Activated CD4-positive, alpha-beta memory T cell treated with anti-CD3 and anti-CD28 coated beads, Interleukin-2, amount 10 ng/mL, durations not matched to agents 7 days and 5 days (primary cell): ENCODE measurements at places on chromosomes 2 and 18. TPM values are rescaled to one million over a fixed set of nuclear protein-coding genes. Genes with fewer than 3 reads are reported as not detected.

AKAIN1 gene
- not detected for total RNA-seq

ZNF407 gene
- 13.4 TPM for total RNA-seq

ANO7 gene
- total RNA-seq, result 0.91 TPM

ARHGEF4 gene
- 0.25 TPM for total RNA-seq

PTPRM gene
- 9.3 TPM for total RNA-seq

MC4R gene
- total RNA-seq, result not detected

GRCh38 chr2:185299867-185300266 is 438.7 kb upstream of the FSIP2 start:
- H3K4me1 ChIP-seq, result no peaks in the 10 kb centered on the region
- H3K4me3 ChIP-seq, result no peak overlapping the region
- no peaks in the 10 kb centered on the region for H3K27me3 ChIP-seq
- no peak overlapping the region for H3K27ac ChIP-seq
- no peak for DNase-seq
- no peaks in the 10 kb centered on the region for H3K36me3 ChIP-seq

DNA sequence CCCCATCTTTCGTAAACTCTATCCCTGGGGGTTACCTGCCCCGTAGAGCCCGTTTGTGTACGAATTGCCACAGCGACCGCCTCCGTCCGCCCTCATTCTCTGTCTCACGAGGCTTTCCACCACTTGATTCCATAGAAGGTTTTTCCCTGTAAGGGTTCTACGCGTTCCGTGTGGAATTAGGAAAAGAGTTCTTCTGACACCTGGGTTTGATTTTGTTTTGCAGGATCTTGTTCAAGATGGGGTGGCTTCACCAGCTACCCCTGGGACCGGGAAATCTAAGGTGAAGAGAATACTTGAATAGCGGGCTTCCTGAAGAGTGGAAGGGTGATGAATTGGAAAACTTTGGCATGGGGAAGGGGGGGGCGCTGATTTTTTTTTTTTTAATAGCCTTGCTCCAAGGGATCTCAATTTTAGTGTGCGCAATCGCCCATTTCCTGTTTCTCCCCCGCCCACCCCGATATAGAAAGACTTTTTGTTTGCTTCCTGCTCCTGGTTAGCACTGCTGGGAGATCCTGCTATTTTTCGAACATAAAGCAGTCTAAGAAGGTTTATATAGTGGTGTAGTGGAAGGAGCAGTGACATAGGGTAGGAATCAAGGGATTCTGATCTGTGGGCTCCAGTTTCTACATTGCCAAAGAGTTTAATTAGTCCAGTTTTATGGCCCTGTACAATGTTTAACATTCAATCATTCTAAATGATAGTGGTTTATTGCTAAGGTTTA is 564 bp downstream of the GCC2 start:
- H3K27ac ChIP-seq, result peak overlapping the region; percentile 87
- peak; percentile 49 for DNase-seq
- H3K36me3 ChIP-seq, result peaks cover 29% of the 10 kb centered on the region
- H3K4me1 ChIP-seq, result peaks cover 36% of the 10 kb centered on the region

GRCh38 chr2:153110486-153110885 is 368.1 kb downstream of the RPRM start:
- H3K36me3 ChIP-seq, result no peaks in the 10 kb centered on the region
- H3K4me1 ChIP-seq, result peaks cover 5% of the 10 kb centered on the region
- no peak overlapping the region for H3K4me3 ChIP-seq
- H3K27ac ChIP-seq, result no peak overlapping the region

DNA sequence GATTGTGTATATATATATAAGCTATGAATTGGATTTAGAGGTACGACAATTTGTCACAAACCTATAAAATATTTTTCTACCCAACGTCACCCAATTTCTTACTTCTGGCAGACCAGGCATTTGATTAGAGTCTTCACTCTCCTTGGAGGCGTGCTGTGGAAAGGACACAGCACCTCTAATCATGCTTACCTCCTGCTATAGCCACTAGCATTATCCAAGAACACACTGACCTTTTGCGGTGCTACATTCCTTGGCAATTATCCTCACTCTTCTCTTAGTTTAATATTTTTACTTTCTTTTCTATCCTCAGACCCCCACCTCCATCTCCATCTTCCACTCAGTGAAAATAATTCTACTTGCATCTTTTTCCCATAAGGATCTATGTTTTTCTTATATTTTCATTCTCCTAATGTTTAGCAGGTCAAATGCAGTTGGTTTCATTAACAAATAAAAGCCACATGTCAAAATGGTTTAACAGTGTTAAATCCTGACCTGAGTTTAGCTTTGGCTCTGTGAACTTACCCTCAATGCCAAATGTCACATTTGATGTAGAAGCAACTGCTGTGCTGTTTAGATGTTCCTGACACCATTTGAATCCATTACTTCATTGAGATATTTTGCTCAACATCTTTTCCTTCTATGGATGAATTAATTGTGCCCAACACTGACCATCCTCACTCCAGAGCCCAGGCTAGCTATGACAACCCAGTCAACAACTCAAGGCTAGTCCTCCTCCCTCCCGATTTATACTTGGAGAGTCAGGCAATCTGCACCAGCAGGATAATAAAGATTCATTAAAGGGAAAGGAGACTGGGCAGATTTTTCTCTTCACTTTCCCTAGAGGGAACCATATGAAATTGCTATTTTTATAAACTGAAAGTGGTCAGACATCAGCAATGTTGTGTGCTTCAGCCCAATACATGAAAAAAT is 240.5 kb downstream of the MREG start:
- peaks cover 5% of the 10 kb centered on the region for H3K27me3 ChIP-seq
- no peaks in the 10 kb centered on the region for H3K4me1 ChIP-seq
- no peak for DNase-seq
- no peak overlapping the region for H3K4me3 ChIP-seq

DNA sequence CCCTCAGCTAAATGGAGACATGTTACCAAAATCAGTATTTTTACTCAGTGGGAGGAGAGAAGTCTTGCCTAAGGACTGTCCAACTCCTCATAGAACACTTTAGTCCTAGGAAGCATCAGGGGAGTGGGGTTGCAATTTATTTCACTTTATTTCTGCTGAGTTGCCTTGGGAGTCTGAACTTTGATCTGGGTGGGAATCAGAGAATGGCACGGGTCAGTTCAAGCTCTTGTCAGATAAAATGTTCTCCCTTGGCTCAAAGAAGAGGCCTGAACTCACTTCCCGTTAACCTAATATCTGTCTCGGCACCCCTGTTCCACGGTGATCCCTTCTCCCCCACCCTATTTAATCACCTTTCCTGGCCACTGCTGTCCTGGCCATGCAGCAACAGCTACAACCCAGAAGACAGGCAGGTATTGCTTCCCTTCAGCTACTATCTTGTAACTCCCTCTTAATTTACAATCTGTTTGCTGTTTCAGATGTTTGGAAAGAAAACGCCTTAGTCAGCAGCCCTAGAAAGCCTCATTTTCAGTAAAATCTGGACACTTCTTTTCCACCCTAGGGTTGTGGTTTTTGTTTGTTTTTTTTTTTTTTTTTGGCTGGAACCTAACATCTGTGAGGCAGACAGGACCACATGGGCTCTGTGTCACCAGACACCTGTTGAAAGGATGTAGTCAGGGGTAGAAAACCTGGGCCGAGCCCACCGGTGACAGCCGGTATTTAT is 52.5 kb downstream of the SERTAD2 start:
- no peak for DNase-seq
- no peak overlapping the region for H3K27ac ChIP-seq
- no peak overlapping the region for H3K4me3 ChIP-seq
- peaks cover 8% of the 10 kb centered on the region for H3K36me3 ChIP-seq
- H3K27me3 ChIP-seq, result no peaks in the 10 kb centered on the region

- H3K36me3 ChIP-seq, result no peaks in the 10 kb centered on the region
- no peak overlapping the region for H3K27ac ChIP-seq
- DNase-seq, result no peak
These were observed 36.4 kb downstream of the ICOS start for GRCh38 chr2:203973000-203973399.

DNA sequence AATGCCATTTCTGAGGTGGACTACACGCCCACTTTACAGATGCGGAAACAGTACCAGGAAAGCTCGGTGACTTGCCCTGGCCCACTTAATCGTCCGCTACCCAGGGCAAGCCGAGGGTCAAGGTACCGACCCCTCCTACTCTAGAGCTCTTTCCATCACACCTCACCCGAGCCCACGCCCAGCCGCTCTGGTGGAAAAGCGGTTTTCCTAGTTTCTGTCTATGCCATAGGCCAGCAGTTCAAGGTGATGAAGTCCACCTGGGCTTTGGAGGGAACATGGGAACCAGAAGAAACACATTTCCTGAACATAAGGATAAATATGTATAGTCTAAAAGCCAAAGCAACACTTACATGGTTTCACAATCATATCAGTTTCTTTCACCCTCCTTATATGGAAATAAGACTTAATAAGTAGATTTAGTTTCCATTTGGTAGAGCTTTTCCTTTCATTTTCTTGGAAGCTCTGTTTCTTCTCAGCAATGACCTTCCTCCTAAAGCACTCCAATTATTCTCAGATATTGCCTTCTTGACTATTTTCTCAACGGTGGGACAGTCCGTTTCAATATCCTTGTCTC is 567 bp downstream of the VWA3B start:
- H3K4me1 ChIP-seq, result peaks cover 22% of the 10 kb centered on the region
- DNase-seq, result no peak
- H3K27me3 ChIP-seq, result peaks cover 41% of the 10 kb centered on the region

GRCh38 chr2:10380048-10380926 is 67.8 kb downstream of the ODC1 start:
- no peak overlapping the region for H3K27ac ChIP-seq
- peaks cover 81% of the 10 kb centered on the region for H3K4me1 ChIP-seq
- H3K27me3 ChIP-seq, result no peaks in the 10 kb centered on the region
- DNase-seq, result no peak

DNA sequence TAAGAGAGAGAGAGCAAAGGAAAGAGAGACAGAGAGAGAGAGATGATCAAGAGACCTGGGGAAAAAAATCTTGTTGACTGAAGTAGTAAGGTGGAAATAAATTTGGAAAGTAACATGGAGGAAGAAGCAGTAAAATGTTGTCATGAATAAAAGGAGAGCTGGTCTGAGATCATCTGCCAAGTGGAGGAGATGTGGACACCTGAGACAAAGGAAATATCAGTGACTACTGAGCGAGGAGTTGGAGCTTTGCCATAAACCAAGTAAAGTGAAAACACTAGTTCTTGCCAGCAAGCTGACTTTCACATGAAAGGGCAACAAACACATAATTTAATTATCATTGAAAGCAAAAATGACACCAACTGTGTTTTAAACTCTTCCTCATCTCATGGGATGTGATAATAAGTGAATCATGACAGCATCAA is 49.0 kb upstream of the DSG1 start:
- no peaks in the 10 kb centered on the region for H3K27me3 ChIP-seq
- H3K4me1 ChIP-seq, result no peaks in the 10 kb centered on the region
- H3K36me3 ChIP-seq, result no peaks in the 10 kb centered on the region
- H3K4me3 ChIP-seq, result no peak overlapping the region
- H3K27ac ChIP-seq, result no peak overlapping the region
- DNase-seq, result no peak

GRCh38 chr18:58391932-58392323 is 237.0 kb downstream of the ALPK2 start:
- no peaks in the 10 kb centered on the region for H3K27me3 ChIP-seq
- H3K4me3 ChIP-seq, result no peak overlapping the region
- H3K36me3 ChIP-seq, result no peaks in the 10 kb centered on the region
- DNase-seq, result no peak
- peaks cover 10% of the 10 kb centered on the region for H3K4me1 ChIP-seq

DNA sequence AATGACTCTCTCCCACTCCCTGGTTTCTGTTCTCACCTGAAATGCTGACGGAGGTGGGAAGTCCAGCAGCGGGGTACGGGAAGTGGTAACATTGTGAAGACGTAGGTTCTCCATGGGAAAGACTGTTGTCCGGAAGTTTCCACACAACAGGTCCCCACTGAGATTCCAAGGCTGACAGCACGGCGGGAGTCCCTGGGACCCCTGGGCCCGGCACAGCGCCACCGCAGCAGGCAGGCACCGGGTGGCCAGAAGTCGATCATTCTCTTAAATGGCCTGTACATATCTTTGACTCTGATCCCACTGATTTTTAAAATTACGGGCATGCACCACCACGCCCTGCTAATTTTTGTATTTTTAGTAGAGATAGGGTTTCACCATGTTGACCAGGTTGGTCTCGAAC is 201.0 kb upstream of the SALL3 start:
- no peaks in the 10 kb centered on the region for H3K4me1 ChIP-seq
- no peak for DNase-seq
- H3K4me3 ChIP-seq, result no peak overlapping the region
- H3K27me3 ChIP-seq, result no peaks in the 10 kb centered on the region
- no peak overlapping the region for H3K27ac ChIP-seq

GRCh38 chr18:31401156-31402025 is 24.8 kb downstream of the DSG4 start:
- H3K27ac ChIP-seq, result no peak overlapping the region
- no peaks in the 10 kb centered on the region for H3K4me1 ChIP-seq

DNA sequence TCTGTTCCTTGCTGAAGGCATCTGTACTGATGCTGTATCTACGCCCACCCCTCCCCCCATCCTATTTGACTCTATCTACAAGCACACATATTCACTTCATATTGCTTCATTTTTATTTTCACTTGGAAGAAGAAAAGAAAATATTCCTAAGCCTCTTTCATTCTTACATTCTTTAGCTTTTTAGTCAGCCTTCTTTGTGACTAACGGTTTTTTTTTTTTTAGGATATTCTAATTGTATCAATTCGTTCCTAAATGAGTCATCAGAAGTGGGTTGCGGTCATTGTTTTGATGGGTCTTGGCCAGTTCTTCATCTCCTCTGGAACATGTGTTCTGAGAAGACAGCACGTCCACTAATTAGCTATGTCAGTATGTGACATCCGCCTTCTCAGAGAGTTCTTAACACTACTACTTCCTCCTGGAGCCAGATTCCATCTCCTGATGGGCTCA is 88.7 kb downstream of the MYO1B start:
- peaks cover 2% of the 10 kb centered on the region for H3K27me3 ChIP-seq
- DNase-seq, result no peak
- no peak overlapping the region for H3K27ac ChIP-seq
- no peak overlapping the region for H3K4me3 ChIP-seq
- H3K36me3 ChIP-seq, result no peaks in the 10 kb centered on the region
- H3K4me1 ChIP-seq, result peaks cover 1% of the 10 kb centered on the region

- H3K4me1 ChIP-seq, result peaks cover 5% of the 10 kb centered on the region
These were observed 56.0 kb downstream of the TEX44 start for GRCh38 chr2:231648579-231649174.

- DNase-seq, result no peak
- H3K4me1 ChIP-seq, result no peaks in the 10 kb centered on the region
- H3K27me3 ChIP-seq, result no peaks in the 10 kb centered on the region
These were observed 243.9 kb upstream of the RAB6C start for GRCh38 chr2:129735576-129735975.

- no peaks in the 10 kb centered on the region for H3K4me1 ChIP-seq
- no peak for DNase-seq
- H3K4me3 ChIP-seq, result no peak overlapping the region
- no peaks in the 10 kb centered on the region for H3K27me3 ChIP-seq
These were observed 180.1 kb downstream of the LDLRAD4 start for GRCh38 chr18:13398631-13399030.

DNA sequence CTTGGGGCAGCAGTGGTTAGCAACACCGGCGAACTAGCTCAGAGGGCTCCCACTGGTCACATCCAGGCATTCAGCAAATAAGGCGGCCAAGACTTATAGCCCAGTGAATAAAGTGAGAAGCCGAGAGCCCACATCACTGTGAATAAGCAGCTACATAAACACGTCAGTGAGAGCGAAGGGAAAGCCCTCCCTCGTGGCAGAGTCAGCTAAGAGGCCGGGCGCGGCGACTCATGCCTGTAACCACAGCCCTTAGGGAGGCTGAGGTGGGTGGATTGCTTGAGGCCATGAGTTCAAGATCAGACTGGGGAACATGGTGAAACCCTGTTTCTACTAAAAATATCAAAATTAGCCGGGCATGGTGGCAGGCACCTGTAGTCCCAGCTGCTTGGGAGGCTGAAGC is 5.2 kb downstream of the D2HGDH start:
- peaks cover 1% of the 10 kb centered on the region for H3K27me3 ChIP-seq
- no peak overlapping the region for H3K4me3 ChIP-seq
- H3K27ac ChIP-seq, result peak overlapping the region; percentile 32
- H3K4me1 ChIP-seq, result peaks cover 52% of the 10 kb centered on the region
